ENCODE measurements at places on chromosomes 16 and 17.

DNA sequence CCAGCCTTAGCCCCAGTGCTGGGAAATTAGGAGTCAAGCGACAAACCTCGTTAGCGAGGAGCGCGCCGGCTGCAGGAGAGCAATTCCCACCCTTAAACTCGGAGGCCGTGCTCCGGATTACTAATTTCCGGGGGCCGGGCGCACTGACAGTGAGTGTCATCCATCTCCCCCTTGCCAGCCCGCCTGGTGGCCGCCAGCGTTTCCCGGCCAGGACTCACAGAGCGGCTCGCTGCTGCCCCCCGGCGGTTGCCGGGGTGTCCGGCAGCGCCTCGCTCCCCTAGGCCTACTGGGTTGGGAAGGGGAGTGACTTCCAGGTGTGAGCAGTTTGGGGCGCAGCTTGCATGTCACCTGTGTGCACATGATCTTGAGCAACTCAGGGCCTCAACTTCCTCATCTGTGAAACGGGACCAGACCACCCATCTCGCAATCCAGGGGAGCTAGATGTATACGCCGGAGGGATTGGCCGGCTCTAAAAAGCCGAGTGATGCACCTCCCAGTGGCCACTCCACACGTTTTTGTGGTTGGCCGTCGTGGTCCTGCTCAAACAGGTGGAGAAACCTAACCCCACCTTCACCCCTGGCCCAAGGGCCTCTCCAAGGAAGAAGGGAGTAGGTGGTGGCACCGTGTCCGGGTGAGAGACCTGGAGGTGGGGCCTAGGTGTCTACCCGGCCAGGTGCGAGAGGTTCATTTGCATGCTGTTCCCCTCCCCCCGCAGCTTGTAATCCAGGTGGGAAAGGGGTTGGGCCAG, 2.5 kb upstream of the GSE1 start:
- DNase-seq: peak; percentile 82

- no peak for DNase-seq
These were observed 4.0 kb downstream of the PRKCA start for GRCh38 chr17:66306446-66306845.

DNA sequence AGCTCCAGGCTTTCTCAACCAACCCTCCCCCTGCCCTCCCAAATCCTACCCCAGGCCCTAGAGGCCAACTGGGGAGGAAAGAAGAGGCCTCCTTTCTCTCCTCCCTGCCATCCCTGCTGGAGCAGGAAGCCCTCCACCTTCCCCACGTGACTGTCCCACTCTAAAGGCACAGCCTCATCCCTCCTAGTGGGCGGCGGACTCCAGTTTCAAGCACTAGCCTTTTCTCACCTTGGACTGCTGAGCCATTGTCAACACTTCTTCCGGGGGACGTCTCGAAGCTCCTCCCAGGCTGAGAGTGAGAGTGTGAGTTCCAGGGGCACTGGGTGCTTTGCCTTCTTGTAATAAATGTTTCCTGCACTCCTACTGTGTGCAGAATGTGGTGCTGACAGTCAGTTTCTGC, 21.4 kb upstream of the IRX6 start:
- DNase-seq: no peak

- no peak for DNase-seq
These were observed 85.6 kb downstream of the WNT3 start for GRCh38 chr17:46732754-46733398.

DNA sequence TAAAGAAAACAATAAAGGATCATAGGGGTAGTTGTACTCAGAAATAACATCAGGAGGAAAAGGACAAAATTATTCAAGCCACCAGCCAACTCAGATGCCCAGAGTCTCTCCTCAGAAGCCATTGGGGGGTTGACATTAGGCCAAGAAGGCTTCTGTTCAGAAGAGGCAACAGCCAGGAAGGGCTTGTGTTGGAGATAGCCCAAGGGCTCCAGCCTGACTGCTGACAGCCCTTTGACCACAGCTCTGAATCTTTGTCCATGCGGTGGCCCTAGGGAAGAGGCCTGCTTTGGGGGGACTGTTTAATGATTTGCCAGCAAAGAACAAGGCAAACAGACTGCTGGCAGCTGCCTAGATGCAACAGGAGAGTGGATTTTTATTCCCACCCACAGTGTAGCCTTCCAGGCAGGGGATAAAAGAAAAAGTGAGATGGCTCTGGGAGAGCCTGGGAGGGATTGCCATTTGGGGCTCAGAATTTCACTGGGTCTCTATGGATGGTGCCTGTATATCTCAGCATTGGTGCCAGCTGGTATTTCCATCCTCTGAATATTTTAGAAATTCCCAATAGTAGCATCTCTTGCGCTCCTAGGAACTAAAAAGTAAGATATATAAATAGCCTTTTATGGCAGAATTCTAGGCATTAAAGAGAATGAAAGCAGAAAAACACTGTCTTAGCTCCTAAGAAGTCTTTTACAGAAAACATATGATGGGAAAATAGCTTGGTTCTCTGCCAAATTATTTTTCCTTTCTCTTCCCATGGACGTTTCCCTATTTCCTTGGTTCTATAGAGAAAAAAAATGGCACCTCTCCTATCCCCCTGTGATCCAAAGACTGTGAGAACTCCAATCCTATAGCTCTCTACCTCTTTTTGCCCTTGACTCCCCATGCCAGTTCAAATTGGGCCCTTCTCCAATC, 29.4 kb upstream of the SUPT4H1 start:
- DNase-seq: no peak

GRCh38 chr16:86150641-86151238, 251.8 kb downstream of the IRF8 start:
- DNase-seq: no peak

- no peak for DNase-seq
These were observed 341.4 kb downstream of the CDH11 start for GRCh38 chr16:64780445-64780844.

GRCh38 chr17:56826611-56827414, 6.9 kb downstream of the C17orf67 start:
- no peak for DNase-seq

GRCh38 chr16:27754788-27755690, 205.1 kb downstream of the KATNIP start:
- DNase-seq: no peak

DNA sequence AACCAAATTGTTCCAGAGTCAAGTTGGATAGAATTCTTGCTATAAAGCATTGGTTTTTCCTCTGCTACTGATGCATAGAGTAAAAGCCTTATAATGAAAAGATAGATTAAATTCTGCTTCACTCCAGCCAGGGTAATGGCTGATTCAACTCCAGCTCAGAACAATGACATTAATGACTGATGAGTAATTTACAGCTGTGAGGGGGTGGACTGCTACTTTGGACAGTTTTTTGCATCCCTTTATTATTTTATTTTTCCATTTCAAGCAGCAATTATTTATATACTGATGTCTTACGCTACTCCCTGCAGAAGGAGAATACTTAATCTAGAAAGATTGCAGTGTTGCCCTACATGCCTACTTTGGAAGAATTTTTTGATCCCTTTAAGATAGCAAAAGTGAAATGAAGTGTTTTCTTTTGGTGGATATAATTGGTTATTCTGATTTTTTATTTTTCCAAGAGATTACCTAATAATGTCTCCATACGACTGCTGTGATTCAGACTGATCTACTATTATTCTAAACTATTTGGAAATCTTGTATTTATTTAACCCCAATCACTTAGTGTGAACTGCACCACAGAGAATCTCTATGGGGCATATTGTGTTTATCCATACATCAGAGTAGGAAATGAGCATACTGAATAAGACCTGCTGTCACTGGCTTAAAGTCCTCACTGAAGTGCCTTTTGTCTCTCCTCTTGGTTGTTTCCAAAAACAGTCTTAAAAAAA, 149.5 kb downstream of the TRIM37 start:
- no peak for DNase-seq

- DNase-seq: no peak
These were observed 393.9 kb upstream of the SALL1 start for GRCh38 chr16:51544851-51545467.

- no peak for DNase-seq
These were observed 47.6 kb downstream of the GOSR1 start for GRCh38 chr17:30524847-30525246.

- no peak for DNase-seq
These were observed 73.6 kb downstream of the ABCC6 start for GRCh38 chr16:16149710-16150116.

GRCh38 chr16:67942510-67943255, 1.2 kb downstream of the LCAT start:
- DNase-seq: no peak

GRCh38 chr17:49054342-49055092, 57.3 kb downstream of the IGF2BP1 start:
- no peak for DNase-seq

GRCh38 chr17:58193641-58194255, 1.2 kb downstream of the EPX start:
- DNase-seq: no peak

DNA sequence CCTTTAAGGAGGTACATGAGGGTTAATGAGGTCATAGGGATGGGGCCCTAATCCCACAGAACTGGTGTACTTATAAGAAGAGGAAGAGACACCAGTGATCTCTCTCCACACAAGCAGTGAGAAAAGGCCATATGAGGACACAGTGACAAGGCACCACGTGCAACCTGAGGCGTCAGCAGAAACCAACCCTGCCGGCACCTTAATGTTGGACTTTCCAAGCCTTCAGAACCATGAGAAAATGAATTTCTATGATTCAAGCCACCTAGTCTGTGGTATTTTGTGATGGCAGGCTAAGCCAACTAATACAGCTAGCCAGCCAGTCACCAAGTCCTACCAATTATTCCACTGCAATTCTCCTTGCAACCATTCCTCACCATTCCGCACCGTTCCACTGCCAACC, 39.5 kb downstream of the COPRS start:
- no peak for DNase-seq

GRCh38 chr17:67151717-67152116, 93.3 kb downstream of the HELZ start:
- no peak for DNase-seq

GRCh38 chr17:69960755-69961154, 114.3 kb upstream of the KCNJ16 start:
- DNase-seq: peak; percentile 55
